Stimulated activated CD8-positive, alpha-beta memory T cell treated with anti-CD3 and anti-CD28 coated beads, Interleukin-15, amount 100 ng/mL, for 4 hours (primary cell): ENCODE measurements at places on chromosomes 5 and 9.

GRCh38 chr9:91285729-91286353 is 75.9 kb downstream of the AUH start:
- DNase-seq, result no peak

GRCh38 chr5:150175076-150175475 is 8.5 kb downstream of the CDX1 start:
- no peak for DNase-seq

- DNase-seq, result peak; percentile 70
These were observed 7.9 kb upstream of the PSD2 start for GRCh38 chr5:139787568-139788293.

GRCh38 chr5:14439087-14439871 is 142.3 kb upstream of the OTULINL start:
- DNase-seq, result no peak

- DNase-seq, result no peak
These were observed 101.6 kb upstream of the CPEB4 start for GRCh38 chr5:173786286-173787187.

DNA sequence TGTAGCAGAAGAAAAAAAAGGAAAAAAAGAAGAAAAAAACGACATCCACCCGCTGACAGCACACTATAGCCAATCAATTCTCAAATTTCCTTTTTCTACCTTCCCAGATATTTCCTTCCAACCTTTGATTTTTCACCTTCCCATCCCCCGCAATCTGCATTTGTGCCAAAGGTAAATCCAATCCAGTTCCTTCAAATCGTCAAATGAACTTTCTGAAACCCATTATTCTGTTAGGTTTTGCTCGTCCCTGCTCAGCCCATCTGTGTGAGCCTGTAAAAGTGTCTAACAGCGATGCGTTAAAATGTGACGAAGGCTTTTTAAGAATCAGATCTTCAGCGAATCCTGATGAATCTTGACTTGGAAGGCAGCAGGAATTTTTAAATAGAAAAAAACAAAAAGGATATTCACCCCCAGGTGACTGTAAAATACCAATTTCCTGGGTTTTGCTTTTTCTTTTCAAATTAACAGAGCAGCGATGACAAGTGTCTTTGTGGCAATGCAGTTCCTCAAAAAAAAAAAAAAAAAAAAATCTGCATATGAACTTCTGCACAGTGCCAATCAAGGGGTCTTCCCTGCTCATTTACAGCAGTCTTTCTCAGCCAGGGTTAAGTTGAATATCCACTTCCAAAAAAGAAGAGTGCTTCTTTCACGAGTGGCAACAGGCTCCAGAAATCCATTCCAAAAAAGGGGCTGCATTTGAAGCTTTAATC is 367 bp upstream of the SHC3 start:
- DNase-seq, result no peak

DNA sequence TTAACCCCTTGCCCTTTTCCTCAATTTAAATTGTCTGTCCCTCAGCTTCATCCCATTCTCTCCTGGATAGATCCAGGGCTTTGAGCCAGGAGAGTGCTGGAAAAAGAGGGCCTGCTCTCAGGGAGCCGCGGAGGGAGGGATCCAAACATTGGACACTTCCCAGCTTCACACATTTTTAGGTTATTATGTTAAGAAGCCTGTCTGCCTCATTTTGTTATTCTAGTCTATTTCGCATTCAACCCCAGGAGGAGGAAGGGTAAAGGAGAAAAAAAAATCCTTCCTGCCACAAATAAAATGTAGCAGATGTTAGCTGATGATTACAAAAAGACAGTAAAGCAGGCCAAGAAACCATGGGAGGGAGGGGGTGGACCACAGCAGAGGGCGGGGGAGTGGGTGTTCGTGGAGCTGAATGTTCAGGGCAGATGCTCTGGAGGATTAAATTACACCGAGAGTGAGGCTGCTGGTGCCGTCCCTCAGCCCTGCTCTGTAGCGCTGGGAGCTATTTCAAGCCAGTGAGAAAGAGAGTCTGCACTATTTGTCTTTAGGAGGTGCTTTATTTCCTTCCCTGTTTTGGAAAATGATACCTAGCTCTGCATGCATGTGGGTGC is 60.6 kb upstream of the ZFR start:
- DNase-seq, result no peak

DNA sequence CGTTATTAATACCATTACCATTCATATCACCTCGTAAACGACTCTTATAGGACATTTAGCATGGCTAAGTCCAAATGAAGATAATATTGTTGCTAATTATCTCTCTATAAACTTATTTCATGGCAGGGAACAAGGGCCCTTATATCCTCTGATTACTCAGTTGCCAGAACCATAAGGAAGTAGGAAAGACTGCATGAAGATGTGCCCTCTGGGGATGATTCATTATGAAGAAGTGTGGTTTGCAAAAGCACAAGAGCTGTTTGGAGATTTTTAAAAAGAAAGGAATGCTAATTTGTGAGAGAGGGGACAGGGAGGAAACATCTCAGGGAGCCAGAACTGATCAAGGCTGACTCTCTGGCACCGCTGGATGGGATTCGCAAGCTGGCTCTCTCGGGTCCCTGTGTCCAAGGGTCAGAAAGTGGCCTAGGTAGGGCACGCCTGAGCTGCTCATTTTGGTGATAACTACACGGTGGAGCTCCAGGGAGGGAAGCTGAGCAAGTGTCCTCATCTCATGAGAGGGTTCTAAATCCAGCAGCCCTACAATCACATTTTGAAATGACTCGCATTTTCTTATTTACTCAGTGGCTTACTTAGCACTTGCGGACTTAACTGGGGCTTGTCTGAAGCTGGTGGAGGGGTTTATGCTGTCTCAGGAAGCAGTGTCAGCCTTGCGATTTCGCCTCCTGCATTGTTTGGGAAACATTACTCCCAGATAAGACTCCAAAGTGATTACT is 136.8 kb downstream of the C5orf15 start:
- no peak for DNase-seq

DNA sequence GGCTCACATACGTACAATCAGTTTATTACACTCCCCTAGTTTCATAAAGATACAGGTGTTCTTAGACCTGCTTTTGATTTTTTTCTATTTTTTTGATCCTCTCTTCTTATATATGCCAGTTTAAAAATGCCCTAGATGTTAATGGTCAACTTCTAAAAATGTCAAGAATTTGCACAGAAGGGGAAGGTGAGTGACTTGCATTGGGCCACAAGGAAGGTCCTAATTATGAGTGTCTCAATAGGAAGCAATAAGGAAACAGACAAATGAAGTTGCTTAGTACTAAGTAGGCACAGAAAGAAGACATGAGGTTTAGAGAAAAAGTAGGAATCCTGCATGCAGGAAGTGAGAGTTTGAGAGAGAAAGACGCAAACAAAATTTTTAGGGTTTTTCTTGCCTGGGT is 3.2 kb upstream of the CCDC171 start:
- no peak for DNase-seq

DNA sequence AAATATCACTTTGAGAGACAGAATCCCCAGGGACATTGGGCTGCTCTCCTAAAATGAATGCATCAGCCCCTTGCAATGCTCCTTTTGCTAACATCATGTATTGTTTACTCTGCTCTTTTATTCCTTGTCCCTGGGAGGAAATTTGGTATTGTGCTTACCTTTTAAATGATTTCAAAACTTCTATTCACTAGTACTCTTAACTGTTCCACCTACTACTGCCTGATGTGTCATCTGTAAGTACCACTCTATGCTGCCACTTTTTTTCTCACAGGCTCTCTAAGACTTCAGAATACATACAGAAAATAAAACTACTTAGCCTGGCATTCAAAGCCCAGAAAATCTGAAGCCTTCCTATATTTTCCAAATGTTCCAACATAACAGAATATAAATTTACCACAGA is 667.2 kb downstream of the BRINP1 start:
- DNase-seq, result no peak

- DNase-seq, result no peak
These were observed 30.3 kb downstream of the NMUR2 start for GRCh38 chr5:152374711-152375275.

DNA sequence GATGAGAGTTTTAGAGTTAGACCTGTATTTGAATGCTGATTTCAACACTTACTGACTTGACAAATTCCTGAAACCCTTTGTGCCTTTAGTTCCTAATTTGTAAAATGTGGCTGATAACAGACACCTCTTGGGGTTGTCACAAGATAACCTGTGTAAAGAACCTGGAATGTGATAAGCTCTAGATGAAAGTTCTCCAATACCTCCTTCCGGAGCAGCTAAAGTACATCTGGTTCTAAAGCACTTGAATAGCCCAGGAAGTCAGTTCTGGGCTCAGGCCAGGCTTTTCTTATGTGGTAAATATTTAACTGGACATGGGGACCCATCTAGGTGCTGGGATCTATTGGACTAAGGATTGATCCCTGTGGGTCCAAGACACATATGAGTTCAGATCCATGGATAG is 310.8 kb upstream of the ADAMTSL1 start:
- no peak for DNase-seq

DNA sequence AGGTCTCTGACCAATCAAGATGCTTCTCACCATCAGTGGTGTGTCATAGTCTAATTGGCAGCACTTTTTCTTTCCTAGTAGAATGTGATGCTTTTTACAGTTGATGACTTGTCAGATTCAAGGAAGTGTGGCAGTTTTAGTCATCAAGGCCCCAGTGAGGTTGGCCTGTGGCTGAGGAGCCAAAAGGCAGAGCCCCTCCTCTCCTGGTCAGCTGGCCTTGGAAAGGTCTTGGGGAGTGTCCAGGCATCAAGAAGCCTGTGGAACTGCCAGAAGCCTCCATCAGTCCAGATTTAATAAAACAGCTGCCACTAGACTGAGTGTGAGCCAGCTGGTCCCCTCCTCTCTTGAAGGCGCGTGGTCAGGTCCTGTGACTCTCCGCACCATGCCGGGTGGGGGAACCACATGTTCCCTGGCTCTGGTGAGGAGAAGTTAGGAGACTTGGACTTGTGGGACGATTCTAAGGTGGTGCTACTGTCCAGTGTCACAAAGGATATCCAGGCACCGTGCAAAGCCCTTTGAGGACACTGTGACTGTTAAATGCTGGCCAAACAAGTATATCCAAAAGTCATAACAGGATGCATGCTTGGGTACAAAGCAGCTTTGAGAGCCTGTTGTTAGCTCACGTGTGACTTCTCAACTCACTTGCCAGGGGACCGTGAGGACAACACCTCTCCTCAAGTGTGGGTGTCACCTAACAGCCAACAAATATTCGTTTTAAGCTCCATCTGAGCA is 6.1 kb upstream of the ANGPTL2 start:
- DNase-seq, result no peak

- DNase-seq, result no peak
These were observed 19.1 kb upstream of the IFNB1 start for GRCh38 chr9:21096901-21097255.

DNA sequence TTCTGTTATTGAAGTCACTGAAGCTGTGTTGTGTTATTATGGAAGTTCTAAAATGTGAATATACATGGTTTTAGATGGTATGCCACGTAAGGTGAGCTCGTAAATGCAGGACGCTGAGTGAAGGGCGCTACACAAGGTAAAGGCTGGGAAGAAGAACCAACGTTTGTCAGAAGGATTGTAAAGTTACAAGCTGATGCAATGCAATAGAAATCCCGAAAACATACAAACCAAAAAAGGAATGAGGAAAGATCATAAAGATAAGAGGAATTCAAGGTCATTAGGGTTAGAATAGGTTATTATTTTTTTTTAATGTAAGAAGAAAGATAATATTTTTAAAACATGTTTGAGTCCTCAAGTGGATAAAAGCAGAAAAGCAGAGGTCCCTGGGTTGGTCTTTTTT is 538.6 kb downstream of the CDH12 start:
- DNase-seq, result no peak

DNA sequence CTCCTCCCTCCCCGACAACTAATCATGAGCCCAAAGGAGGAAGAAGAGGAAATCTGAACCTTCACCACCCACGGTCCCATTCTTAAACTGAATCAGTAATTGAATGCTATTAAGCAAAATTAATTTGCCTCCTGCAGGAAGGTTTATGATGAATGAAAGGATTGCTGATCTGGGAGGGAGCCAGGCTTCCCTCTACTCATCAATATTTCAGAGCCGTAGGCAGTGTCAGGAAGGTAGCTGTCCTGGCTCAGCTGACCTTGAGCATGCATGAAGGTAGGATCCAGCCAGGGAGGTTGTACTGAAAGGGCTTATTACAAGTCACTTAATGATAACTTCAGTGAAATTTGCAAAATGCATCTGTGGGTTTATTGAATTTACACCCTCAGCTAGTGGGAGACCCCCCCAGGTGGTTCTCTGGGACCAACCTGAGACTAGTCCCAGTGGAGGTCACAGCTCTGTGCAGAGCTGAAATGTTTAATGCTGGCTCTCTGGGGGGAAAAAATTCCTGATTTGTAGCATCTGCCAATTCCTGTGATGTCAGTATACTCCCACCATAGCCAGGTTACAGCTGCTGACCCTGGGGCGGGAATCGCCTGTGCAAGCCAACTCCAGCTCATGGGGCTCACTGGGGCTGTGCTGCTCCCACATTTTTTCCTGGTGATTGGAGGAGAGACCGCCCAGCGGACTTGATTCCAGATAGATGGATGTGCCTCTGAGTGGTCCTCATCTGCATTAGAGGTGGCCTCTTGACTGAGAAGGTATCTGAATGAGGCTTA is 47.9 kb upstream of the NCS1 start:
- DNase-seq, result no peak

DNA sequence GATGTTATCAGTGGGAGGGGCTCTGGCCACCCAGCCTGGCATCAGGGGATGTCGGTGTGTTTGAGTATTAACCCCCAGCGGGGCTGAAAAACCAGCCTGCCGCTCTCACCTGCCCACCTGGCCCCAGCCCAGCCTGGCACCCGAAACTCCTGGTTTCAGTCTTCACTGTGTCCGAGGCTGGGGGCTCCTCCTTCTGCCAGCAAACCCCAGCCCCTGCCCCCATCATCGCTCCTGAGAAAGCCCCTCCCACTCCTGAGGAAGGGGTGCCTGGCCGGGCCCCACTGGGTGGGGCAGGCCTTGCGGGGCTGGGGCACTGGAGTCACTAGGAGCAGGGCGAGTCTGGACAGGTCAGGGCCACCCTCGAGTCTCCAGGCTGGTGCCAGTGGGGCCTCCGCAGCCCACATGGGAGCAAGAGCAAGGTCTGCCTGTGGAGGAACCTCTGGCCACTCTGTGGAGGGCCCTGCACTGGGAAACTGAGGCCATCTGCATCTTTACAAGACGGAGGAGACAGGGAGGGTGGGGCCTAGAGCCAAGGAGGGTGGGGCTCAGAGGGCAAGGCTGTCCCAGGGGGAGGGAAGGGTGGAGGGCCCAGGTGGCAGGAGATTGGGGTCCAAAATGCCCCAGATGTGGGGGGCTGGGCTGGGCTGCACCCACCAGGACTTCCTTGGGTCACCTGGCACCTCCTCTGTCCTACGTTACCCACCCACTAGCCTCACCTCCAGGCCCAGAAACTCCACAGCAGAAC is 51.5 kb upstream of the NOTCH1 start:
- no peak for DNase-seq

DNA sequence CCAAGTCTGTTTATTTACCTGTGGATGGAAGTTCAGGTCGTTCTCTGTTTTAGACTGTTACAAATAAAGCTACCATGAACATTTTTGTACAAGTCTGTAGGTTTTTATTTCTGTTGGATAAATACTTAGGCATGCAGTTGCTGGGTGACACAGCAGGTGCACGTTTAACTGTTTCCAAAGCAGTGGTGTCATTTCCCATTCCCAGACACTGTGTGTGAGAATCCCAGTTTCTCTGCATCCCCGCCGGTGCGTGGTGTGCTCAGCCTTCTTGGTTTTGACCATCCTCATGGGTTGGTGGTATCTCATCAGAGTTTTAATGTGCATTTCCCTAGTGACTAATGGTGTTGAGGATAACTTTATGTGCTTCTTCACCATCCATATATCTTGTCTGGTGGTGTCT is 27.2 kb downstream of the AHRR start:
- DNase-seq, result no peak
